ELR (cell line): ENCODE measurements at places on chromosomes 3 and 15.

DNA sequence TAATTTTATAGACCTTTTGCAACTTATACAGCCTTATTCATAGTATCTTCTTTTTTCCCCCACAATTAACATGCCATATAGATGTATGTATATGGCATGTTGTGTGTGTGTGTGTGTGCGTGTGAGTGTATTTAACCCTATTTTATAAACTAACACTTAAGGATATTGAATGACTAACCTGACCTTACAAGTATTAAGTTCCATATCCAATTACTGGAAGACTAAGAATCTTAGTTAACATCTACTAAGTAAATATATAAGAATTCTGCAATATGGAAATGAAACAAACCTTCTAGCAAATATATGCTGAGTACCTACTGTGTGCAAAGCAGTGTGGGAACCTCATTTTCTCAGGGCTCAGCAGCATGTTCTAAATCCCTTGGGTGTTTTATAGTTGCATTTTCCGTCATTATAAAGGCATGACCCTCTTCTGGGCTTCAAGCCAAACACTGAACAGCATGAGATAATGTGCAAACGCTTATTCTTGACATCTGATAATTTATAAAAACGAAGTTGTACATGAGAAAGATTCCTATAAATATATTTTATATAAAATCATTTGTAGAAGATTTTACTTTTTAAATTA is 105.5 kb downstream of the NLGN1 start:
- no peak for DNase-seq

DNA sequence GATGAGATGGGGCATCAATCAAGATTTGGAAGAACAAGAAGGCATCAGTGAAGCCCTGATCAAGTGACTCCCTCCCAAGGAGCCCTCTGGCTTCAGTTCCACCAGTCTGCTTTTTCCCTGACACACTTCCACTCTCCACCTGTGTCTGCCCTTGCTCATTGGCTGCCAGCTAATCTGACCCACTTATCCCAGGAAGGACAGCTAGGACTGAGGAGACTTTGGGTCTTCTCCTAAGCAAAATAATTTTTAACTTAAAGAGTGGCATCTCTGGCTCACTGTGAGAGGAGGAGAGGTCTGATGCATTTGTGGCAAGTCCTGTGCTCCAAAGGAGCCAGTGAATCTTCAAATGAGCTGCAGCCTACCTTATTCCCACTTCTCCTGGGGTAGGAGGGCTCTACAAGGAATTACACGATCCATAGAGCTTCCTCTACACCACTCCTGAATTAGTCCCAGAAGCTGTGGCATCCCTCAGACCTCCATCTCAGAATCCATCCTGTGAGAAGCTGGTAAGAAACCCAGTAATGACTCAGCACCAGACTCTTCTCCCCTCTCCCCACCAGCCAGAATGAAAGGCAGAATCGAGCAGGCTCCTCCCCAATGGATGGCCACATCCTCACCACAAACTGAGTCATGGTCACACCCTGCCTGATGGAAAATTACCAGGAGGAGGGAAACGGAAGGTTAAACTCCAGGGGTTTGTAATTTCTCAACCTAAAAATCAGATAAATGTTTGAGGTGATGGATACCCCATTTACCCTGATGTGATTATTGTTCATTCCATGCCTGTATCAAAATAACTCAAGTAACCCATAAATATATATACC is 6.3 kb upstream of the PKM start:
- peak; percentile 98 for DNase-seq

GRCh38 chr15:90230071-90230494 is 3.7 kb downstream of the CIB1 start:
- no peak for DNase-seq

- no peak for DNase-seq
Observed at GRCh38 chr3:30804984-30805383, 89.5 kb downstream of the GADL1 start.
